DND-41 (cell line): ENCODE measurements at places on chromosomes 16 and 17.

DNA sequence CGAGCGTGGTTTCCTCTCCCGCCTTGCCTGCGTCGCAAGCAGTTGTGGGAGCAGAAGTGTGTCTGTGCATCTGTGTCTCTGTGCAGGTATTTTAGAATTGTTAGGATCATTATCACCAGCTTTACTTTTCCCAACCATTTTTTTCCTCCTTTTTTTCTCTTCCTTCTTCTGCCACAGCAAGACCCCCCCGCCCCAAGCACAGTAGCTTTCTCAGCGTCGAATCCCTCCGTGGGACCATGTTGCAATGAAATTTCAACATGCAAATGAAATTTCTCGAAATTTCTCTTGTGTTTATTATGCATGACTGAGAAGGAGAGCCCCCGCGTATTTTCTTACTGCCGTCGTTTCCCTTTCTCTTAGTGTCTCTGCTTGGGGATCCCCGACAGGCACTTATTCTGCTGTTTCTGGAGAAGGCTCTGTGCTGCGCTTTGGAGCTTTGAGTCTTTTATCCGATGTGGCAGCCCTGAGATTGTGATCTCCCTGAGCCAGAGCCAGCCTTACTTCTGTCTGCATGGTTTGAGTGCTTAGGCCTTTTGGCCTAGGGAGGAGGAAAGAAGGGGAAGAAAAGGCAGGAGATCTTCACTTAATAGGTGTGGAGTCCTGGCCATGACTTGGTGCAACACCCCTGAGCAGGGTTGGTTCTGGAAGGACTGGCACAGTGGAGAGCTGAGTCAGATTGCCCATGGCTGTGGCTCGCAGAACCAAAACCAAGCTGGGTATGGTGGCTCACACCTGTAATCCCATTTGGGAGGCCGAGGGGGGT is 5.0 kb downstream of the ARMC7 start:
- DNase-seq: no peak

- DNase-seq: no peak
Measured at GRCh38 chr17:57925361-57925990, 29.7 kb downstream of the CUEDC1 start.

- DNase-seq: no peak
Measured at GRCh38 chr16:23842137-23842600, 6.4 kb downstream of the PRKCB start.

DNA sequence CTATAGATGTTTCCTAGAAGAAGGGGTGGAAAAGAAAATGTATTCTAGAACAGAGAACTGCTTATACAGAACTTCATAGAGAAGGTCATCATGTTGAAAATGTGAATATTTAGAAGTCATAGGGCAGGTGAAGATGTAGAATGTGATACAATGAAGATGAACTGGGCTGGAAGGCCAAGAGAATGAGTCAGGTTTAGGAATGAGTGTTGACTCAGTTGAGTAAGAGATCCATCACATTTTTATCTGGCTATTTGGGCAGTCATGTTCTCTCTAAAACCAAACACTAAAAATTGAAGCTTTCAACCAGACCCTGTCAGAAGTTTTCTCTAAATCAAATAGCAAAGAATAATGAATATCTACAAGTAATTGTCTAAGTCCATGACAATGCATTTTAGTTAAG is 660.5 kb downstream of the KCNJ2 start:
- no peak for DNase-seq

DNA sequence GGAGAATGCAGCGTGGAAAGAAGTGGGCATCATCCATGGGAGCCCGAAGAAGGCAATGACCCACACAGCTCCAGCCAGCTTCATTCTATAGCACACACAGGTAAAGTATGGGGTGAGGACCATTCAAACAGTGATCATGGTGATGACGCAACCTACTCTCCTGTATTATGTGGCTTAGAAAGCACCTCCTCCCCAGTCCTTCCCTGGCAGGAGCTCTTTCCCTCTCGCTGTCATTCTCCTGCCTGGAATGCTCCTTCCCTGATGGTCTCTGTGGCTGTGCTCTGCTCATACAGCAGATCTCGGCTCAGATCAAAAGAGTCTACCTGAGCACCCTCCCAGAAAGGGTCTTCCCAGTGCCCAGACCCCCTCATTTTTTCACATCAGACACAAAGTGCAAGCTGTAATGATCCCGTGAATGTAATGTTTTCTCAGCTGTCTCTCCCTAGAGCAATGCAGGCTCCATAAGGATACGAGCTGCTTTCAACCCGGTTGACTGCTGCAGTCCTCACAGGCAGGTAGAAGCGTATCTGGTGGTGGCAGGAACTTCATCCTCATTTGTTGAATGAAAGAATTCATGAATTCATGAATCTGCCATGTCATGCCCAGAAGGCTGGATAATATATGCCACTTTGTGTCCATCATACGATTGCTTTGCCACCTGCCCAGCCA is 248.8 kb downstream of the HS3ST3A1 start:
- DNase-seq: no peak

DNA sequence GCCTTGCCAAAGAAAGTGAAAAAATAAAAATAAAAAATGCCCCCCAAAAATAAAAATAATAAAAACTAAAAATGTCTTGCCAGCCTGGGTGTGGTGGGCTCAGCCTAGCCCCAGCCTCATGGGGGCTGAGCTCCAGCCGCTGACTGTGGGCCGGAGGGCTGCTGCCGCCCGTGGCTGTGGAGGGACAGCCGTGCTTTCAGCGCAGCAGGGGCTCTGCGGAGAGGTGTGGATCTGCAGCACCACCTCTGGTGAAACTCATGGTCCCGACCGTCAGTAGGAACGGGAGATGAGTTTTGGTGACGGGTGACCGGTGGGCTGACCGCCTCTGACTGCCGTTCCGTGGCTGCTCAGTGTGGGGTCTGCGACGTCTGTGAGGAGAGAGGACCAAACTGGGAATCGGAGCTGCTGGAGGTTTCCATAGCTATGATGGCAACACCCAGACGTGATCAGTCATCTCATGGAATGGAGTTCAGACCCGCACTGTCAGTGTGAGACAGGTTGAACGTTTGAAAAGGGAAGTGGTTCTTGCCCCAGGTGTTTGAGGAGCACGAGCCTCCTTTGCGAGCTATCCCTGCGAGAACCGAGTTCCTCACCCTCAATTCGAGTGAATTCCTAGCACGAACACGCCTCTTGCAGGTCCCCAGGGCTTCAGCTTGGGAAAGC is 12.0 kb upstream of the RPL13 start:
- DNase-seq: no peak

DNA sequence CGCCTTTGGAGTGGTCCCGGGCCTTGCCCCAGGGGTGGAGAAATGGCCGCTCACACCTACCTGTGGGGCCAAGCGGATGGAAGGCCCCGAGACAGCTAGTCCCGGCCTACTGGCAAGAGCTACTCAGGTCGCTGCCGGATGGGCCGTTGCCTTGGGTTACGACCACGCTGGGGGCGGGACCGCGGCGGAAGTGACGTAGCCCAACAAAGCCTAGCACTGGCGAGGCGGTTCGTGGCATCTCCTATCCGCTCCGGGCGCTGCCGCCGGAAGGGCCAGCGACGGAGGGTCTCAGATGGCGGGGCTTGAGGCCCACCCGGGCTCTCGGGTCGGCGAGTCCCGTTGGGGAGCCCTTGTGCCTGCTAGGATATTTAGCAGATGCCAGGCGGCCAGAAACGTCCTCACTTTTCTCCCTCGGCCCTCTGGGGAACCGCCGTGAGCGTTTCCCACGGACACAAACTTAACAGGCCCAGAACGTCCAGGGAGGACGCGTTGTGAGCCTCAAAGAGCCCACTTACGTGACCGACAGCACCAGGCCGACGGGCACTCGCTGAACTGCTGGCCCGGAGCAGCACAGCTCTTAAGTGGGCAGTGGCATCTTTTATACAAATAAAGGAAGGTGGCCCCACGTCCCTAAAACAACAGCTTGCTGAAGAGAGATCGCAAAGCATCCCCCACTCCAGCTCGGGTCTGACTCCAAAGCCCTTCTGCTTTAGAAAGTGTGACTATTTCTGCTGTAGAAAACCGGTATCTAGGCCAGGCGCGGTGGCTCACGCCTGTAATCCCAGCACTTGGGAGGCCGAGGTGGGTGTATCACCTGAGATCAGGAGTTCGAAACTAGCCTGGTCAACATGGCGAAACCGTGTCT is at the start of gene C16orf46:
Gene C16orf46 (minus strand): TSS at position 163 of the 865 bp plus-strand sequence. CDS start 13,283 bp downstream, outside the sequence.
- DNase-seq: peak; percentile 97

DNA sequence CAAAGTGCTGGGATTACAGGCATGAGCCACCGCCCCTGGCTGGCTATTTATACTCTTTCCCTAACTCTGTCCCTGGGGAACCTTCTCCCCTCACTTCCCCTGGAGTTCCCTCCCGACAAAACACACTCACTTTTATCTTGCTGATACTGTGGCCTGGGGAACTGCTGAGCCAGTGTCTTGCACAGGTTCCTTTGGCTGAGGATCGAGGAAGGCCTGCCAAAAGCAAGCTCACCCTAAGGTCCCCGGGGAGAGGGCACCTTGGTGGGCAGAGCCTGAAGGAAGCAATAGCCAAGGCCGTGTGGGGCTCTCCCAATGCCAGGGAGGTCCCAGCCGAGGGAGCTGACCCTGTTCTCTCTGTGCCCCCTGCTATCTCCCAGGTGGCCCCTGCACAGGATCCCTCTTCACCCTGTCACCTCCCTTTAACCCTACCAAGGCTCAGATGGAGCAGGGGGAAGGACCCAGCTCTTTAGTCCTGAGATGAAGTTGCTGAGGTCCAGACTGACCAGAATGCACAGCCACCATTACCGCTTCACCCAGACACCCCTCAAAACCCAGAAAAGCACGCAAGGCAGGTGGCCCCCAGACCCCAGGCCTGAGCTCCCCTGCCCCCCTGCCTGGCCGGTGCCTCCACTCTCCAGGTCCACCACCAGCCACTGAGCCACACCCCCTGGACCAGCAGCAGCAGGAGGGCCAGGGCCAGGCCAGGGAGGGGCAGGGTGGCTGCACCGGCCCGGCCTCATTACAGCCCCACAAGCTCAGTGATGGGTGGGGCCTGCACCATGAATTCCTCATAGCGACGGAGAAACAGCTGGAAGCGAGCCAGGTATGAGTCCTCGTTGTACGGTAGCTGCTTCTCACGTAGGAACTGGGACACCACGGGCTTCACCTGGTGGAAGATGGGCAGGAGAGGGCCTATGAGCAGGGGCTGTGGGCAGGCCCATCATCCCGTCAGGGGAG is 5.1 kb upstream of the FDXR start:
- no peak for DNase-seq

- no peak for DNase-seq
Measured at GRCh38 chr17:15048933-15049794, 216.0 kb downstream of the PMP22 start.

- no peak for DNase-seq
Measured at GRCh38 chr17:46020023-46020761, 21.1 kb downstream of the STH start.

DNA sequence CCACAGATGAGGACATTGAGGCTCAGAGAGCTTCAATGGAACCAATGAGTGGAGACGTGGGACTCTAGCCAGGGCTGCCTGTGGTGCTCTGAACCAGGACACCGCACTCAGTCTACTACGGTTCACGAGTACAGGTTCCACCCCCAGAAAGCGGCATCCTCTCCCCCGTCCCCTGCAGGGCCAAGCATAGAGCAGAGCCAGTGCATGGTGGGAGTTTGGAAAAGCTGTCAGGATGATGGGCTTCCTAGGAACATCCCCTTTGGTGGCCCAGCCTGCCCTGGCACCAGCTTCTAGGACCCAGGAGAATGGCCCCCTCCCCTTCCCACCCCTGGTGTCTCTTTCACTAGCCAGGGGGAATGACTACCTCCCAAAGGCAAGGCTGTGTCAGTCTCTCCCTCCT is 8.4 kb downstream of the ZNF319 start:
- DNase-seq: no peak

GRCh38 chr16:78094998-78095397 is 4.5 kb upstream of the WWOX start:
- DNase-seq: no peak
